Sigmoid colon (tissue), 7 donors: ENCODE measurements at places on chromosomes 4 and X. TPM values are rescaled to one million over a fixed set of nuclear protein-coding genes. Genes with fewer than 3 reads are reported as not detected.

XAGE2 gene
- total RNA-seq, result not detected

CASP6 gene
- 26.9 TPM for total RNA-seq

GRIA3 gene
- 0.82 TPM for total RNA-seq

DGAT2L6 gene
- total RNA-seq, result not detected

RNF212 gene
- 8.9 TPM for total RNA-seq

DNAAF6 gene
- total RNA-seq, result not detected

GPR34 gene
- total RNA-seq, result 10.5 TPM

GATA1 gene
- not detected for total RNA-seq

F8A1 gene
- total RNA-seq, result 3.6 TPM

ADH4 gene
- total RNA-seq, result not detected

DDIT4L gene
- 1.5 TPM for total RNA-seq

TACR3 gene
- total RNA-seq, result not detected

RWDD4 gene
- 28.5 TPM for total RNA-seq

VGLL1 gene
- not detected for total RNA-seq

EXOSC9 gene
- total RNA-seq, result 12.5 TPM

ALG13 gene
- 80.9 TPM for total RNA-seq

NDP gene
- not detected for total RNA-seq

DCK gene
- total RNA-seq, result 10.6 TPM

SPANXN5 gene
- total RNA-seq, result not detected

TCEAL6 gene
- total RNA-seq, result 1.8 TPM

S100P gene
- not detected for total RNA-seq

C4orf50 gene
- 0.68 TPM for total RNA-seq

GIMD1 gene
- total RNA-seq, result not detected

SGMS2 gene
- total RNA-seq, result 101 TPM

BCORL1 gene
- 2.2 TPM for total RNA-seq

SLC34A2 gene
- total RNA-seq, result not detected

NAT8L gene
- total RNA-seq, result 0.28 TPM

CCNB3 gene
- 0.36 TPM for total RNA-seq

MAGEC2 gene
- total RNA-seq, result not detected

GPR173 gene
- 1.3 TPM for total RNA-seq

GUCY1A1 gene
- total RNA-seq, result 168 TPM

RPS6KA6 gene
- total RNA-seq, result 4.6 TPM

GLOD5 gene
- total RNA-seq, result not detected

GNRHR gene
- not detected for total RNA-seq

CFP gene
- total RNA-seq, result 11.8 TPM

PRSS12 gene
- total RNA-seq, result 0.36 TPM

FDCSP gene
- total RNA-seq, result not detected

POU3F4 gene
- 0.28 TPM for total RNA-seq

MFAP3L gene
- total RNA-seq, result 14.7 TPM

HSPA4L gene
- 3.5 TPM for total RNA-seq

P2RY4 gene
- 0.33 TPM for total RNA-seq

SH3BP2 gene
- 49.3 TPM for total RNA-seq

PNMA6F gene
- total RNA-seq, result not detected

CACNA1F gene
- 0.14 TPM for total RNA-seq

TRIM61 gene
- total RNA-seq, result 0.41 TPM

FAM241A gene
- total RNA-seq, result 2.9 TPM
